Effector memory CD8-positive, alpha-beta T cell (primary cell): ENCODE measurements at places on chromosomes 2 and 18.

DNA sequence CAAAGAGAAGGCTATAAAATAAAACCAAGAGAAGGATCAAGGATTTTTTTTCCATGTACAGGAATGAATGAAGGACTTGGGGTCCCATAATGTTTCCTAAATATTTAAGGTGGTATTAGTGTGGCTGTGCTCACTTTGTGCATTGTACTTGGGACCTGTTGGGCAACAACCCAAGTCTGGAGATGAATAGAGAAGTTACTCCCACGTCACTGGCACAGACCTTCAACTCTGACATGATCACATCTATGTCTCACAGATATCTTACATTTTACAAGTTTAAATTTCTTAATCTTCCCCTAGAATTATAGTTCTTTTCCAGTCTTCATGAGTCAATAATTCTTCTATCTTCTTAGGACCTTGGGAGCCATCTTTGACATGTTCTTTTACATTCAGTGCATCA is 133.4 kb downstream of the PLCL1 start:
- DNase-seq: no peak

DNA sequence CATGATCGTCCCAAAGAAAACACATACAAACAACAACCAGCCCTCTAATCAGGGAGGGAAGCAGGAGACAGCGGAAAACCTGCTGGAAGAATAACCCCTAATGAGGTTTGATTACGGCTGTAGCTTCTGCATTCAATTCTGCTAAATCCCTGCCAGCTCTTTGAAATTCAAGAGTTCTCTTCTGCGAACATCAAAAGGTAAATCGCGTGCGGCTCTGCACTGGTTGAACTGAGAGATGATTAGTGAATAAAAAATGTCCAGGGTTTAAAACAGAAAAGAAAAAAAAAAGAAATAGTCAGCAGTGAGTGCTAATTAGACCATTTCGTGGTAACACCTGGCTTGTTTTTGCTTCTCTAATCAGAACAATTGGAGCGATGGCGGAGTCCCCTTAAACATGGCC is 153.0 kb upstream of the CAPN13 start:
- DNase-seq: no peak

- no peak for DNase-seq
Measured at GRCh38 chr18:42310956-42311355, 355.9 kb downstream of the PIK3C3 start.

GRCh38 chr2:6602471-6602870 is 263.2 kb downstream of the CMPK2 start:
- no peak for DNase-seq

DNA sequence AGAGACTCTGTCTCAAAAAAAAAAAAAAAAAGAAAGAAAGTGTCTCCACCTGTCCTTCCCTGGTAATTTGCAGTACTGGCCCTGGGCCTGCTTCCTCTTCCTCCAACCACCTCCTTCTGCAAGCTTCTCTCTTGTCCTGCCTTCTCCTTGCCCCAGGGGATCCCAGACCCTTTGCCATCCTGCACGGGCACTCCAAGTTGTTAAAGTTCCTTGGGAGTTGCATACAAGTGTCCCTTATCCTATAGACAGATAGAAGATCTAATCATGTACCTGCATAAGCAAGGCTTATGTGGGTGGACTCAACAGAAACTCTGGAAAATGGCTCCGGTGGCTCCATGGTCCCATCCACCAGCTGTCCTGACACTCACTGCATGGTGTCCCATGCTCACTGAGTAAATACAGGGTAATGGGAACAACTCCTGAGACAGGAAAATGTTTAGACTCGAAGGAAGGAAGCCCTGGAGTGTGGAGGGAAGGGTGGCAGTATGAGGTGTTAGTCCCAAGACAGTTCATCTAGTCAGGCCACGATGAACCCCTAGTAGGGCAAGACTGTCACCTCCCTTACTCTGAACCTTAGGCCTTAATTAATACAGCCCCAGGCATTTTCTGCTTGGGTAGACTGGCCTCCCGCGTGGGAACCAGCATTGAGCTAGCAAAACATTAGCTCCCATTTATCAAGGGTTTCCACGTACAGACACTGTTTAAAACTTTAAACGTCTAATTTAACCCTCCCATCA is 17.1 kb downstream of the ODC1 start:
- no peak for DNase-seq

GRCh38 chr2:26671691-26672090 is 20.8 kb upstream of the KCNK3 start:
- DNase-seq: no peak

- no peak for DNase-seq
Measured at GRCh38 chr2:65589667-65590066, 157.3 kb upstream of the SPRED2 start.

DNA sequence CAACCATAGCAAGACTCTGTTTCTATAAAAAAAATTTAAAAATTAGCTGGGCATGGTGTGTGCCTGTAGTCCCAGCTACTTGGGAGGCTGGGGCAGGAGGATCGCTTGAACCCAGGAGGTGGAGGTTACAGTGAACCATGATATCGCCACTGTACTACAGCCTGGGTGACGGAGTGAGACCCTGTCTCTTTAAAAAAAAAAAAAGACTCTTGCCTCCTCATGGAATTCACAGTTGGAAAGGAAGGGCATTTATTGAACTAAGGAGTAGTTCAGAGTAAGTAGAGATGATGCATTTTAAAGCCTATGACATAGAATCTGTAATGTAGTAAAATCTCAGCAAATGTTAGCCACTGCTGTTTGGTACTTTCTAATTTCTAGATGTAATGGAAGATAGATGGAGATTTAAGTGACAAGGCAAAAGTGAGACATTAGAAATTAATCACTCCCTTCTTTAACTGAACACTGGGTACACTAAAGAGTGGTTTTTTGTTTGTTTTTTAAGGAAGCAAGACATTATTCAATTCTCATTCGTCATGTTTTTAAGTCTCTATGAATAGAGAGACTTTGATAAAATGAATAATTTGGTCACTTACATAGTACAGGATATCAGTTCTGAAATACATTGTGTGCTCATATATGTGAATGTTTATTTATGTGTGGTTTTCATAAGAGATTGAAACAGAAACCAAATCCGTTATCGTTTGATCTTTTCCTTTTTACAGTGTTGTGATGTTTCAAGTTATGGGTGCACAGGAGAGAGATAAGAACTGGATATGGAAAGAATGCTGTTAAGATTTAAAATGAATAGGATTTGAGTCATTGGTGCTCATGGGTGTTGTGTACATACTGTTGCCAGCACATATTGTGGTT is 186.1 kb upstream of the STON1 start:
- DNase-seq: no peak

- DNase-seq: no peak
Measured at GRCh38 chr2:222305516-222306392, 7.0 kb upstream of the PAX3 start.

GRCh38 chr18:1732143-1732542 is 827.5 kb downstream of the ADCYAP1 start:
- no peak for DNase-seq

DNA sequence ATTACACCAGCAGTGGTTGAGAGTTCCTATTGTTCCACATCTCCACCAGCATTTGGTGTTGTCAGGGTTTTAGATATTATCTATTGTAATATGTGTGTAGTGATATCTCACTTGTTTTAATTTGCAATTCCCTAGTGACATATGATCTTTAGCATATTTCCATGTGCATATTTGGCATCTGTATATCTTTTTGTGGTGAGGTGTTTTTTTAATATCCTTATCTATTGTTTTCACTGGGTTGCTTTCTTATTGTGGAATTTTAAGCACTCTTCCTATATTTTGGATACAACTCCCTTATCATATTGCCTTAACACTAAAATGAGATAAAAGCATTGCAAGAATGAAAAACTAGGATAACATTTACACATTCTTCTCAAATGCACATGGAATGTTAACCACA is 453.9 kb upstream of the FSIP2 start:
- DNase-seq: no peak

GRCh38 chr2:130728549-130729316 is at the start of gene GPR148:
Gene GPR148 (plus strand): TSS chr2:130729070. CDS start chr2:130729152, 82 bp downstream.
- DNase-seq: no peak

DNA sequence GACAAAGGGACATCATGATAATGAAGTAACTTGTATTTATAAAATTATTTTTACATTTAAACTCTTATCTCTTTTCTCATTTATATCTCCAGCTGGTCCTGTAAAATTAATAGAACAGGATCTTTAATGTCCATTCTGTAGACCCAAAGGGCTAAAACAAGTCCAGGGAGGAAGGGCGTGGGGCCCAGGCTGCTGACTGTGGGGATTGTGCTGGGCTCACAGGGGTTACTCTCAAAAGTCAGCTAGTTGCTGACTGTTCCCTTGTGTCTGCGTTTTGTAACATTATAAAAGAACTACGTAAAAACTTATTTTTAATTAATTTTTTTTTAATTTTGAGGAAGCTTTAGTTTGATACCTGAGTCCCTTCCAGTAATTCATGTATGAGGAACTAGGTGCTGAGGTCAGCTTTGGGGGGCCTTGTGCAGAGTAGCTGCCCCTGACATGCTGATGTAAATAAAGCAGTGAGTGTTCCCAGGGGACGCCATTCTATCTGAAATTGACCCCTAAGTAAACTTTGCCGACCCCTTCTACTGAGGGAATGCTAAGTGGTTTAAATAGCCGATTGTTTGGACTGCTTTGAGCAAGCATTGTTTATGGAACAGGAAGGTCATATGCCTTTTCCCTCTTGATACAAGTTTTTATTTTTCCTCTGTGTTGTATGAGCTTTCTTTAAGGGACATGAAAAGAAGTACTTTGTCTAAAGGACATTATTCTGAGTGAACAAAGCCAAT is 56.4 kb downstream of the MERTK start:
- DNase-seq: no peak

GRCh38 chr2:235054475-235054874 is 102.7 kb downstream of the SH3BP4 start:
- no peak for DNase-seq

DNA sequence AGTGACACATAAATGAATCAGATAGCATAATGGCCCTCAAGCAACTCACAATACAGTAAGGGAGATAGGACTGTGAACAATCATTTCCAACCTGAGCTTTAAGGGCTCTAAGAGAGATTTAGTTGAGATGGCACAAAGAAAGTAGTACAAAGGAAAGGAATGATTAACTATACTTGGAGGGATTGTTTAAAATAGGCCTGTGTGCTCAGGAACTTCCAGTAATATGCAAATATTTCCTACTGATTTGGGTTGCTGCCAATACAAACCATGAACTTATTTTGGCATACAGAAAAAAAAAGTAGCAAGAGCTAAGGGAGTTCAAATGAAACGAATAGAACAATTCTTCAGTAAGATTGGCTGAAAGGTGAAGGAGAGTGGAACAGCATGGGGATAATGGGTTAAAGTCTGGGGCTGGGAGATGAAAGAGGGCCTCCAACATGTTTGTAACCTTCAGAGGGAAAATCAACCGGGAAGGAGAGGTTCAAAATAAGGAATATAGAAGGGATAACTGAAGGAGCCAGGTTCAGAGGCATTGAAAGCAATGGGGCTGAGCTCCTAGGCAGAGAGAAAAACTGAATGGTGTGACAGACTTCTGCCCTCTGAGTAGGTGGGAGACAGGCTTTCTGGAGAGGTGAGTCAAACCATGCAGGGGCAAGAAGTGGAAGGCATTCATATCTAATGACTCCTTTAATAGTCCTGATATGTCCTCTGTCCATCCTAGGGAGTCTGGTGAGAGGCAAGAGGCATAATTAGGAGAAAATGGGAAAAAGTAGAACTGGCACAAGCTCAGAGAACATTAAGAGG is 83.5 kb downstream of the DNAH7 start:
- DNase-seq: no peak

DNA sequence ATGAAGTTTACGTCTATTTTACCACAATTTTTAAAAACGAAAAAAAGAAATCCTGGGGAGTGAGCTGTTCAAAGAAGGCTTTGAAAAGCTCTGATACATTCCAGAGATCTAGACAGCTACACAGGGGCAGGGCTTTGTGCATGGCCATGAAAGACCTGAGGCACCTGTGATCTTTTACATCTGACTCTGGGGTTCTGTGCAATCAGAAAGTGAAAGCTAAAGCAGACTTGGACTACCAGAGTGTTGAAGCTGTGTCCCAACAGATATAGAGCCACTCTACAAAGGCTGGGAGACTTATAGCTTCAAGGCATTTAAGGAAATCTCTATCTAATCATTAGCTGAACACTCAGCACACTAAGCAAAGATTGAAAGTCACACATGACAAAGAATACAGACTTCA is 34.1 kb downstream of the PARD6G start:
- DNase-seq: no peak

- DNase-seq: no peak
Measured at GRCh38 chr2:9884436-9884835, 41.2 kb downstream of the TAF1B start.

DNA sequence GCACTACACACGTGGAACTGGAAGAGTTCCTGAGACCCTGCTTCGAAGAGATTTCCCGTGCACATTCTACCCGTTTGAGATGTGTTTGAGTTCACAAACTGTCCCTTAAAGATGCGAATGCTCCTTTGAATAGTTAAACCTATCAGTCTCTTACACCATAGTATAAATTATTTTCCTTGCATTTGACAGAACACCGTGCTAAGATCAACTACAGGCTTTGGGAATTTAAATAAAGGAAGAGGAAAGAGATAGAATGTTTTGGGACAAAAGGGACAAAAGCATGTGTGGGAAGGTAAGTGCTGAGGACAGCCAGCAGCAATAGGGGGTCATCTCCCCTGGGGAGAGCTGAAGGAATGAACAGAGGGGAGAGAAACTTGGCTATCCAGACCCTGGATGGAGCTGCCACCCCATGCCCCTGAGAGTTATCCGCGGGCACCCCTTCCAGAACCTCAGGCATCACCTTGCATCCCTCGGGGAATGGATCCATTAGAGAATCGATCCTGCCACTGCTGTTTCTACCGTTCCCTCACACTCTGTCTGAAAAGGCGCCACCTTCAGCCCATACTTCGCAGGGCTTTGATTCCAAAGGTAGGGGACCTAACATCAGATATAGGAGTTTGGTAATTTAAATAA is 888 bp upstream of the ADCY3 start:
- no peak for DNase-seq

DNA sequence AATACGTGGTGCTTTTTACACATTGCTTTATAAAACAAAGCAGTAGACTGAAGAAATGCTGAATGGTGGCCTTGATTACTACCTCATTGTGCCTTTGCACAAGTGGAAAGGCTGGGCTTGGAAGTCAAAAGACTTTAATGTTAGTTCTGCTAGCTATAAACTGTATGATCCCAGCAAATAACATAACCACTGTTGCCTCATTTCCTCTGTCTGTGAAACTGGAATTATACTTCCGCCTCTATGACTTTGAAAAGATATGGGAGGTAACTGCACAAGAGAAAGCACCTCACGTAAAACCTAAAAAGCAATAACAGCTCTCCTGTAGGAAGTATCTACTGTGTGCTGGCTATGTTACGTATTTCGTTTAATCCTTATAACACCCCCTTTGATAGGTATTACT is 43.4 kb upstream of the DSC1 start:
- no peak for DNase-seq

DNA sequence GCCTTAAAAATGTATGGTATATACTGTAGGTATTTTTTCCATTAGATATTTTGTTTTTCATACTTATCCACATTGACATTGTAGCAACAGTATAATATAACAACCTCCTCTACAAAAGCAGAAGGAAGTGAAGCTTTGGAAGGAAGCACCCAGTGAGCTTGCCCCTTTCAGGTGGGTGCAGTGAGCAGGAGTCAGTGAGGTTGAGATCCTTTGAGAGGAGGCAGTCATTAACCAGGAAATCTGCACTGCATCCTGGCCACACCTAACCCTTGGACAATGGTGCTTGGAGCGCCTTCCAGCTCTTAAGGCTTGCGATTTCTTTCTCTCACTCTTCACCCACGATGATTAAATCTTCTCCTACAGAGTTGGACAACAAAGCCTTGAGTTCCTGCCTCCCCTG is 13.9 kb downstream of the IL37 start:
- DNase-seq: no peak
